ENCODE measurements at places on chromosomes 6 and 20. TPM values are rescaled to one million over a fixed set of nuclear protein-coding genes. Genes with fewer than 3 reads are reported as not detected.

DNA sequence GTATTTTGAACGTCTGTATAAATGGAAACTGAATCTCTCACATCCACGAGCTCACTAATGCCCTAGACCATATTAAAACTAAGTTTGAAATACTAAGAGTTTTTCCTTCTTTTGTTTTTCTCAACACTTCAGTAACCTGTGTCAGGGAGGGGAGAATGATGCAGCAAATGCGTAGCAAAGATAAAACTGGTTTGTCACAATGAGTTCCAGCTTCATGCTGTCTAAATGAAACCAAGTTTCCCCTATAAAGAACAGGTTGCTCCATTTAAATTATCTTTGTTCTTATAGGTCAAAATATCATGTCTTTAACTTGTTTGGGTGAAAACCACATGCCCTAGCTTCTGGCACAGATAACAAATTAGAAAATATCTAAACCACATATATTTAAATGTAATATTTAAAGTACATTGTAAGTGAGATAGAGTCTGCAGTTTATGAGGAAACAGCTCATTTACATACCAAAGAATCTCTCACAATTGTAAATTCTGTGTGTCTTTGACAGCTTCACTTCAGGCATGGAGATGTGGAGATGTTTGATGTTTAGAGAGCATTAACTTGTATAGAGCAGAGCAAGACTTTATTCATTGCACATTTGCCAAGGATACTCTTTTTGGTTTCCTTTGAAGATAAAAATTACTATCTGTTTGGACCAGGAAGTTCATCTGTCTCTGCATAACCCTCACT lies 7.3 kb downstream of the TRDN start:
- DNase-seq = no peak

DNA sequence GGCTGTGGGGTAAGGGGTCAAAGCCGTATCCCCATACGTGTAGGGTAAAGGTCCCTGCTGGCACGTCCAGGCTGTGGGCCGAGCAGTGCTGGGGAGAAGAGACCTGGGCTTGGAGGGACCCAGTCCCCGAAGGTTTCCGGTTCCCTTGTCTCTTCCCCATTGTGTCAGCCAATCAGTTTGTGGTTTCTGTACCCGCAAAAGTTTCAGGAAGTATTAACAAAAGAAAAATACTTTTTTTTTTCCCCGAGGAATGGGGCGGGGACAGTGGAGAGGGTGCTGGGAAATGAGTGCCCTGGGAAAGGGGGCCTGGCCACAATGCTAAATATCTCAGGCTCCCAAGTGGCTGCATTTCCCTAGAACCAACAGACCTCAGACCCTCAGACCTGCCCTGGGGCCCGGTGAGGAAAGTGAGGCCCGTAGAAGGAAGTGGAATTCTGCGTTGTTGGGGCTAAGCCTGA lies 15.2 kb upstream of the AMD1 start:
- peak; percentile 8 for DNase-seq

- DNase-seq = no peak
Observed at GRCh38 chr6:156344491-156344890, 432.7 kb upstream of the ARID1B start.

- DNase-seq = no peak
Observed at GRCh38 chr20:21520702-21521595, 7.1 kb upstream of the NKX2-2 start.

- DNase-seq = peak; percentile 40
Observed at GRCh38 chr6:3869632-3870527, 20.7 kb downstream of the FAM50B start.

DNA sequence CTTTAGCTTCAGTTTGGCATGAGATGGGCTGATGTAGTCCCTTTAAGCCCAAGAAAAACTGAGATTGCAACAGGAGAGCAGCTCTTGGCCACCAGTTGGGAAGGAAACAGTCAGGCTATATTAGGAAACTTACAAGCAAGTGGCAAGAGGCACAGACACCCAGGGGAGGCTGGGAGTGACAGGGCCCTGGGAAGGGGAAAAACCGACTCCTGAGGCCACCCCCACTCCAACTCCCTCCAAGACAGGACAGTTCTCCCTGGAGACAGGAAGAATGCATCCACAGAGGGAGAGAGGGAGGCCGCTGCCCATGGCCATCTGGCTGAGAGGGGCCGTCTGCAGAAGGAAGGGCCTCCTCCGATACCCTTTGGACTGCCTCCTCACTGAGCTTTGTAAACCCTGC lies 20.5 kb downstream of the JPH2 start:
- no peak for DNase-seq

- no peak for DNase-seq
Observed at GRCh38 chr6:92468066-92468465, 951.3 kb downstream of the EPHA7 start.

DNA sequence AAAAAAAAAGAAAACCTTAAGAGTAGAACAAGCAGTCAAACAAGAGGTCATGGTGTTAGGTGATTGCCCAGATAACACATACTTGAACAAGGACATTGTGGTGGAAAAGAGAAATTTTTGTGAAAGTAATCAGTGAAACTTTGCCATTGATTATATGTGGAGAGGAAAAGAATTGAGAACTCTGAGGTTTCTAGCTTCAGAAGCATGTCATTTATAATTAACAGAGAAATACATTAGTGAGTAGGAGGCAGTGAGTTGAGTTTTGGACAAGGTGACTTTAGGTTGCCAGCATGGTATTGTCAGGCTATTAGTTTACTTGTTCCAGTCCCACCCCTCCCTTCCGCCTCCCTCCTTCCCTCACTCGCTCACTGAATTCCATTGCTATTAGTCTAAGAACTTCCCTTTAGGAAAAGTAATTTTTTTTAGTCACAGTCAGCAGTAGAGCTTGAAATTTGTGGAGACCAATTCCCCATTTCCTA lies 17.2 kb downstream of the TAB2 start:
- DNase-seq = no peak

DNA sequence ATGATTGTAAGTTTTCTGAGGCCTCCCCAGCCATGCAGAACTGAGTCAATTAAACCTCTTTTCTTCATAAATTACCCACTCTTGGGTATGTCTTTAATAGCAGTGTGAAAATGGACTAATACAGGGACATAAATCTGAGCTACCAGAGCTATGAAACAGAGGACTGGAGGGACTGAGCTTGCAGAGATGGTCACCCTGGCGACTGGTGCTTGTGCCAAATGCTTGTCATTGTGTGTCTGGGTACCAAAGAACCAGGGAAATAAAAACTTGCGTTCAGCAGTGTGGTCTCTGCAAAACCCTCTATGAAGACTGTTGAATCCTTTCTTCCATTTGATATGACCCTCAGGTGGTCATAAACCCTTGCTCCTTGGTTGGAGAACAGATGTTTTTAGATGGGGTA lies 105.1 kb upstream of the PRL start:
- no peak for DNase-seq

The NRSN1 gene
- not detected for total RNA-seq

The TAF4 gene
- total RNA-seq = 27.5 TPM

The TFAP2C gene
- total RNA-seq = 0.52 TPM

The OR2H2 gene
- not detected for total RNA-seq

The SLC17A1 gene
- not detected for total RNA-seq

The PDE7B gene
- 4.0 TPM for total RNA-seq

The GABRR1 gene
- total RNA-seq = not detected
